ENCODE measurements at places on chromosomes 16 and 17. TPM values are rescaled to one million over a fixed set of nuclear protein-coding genes. Genes with fewer than 3 reads are reported as not detected.

- no peak for DNase-seq
These were observed 256.3 kb upstream of the SDK2 start for GRCh38 chr17:73900516-73900915.

Gene SNX20
- not detected for total RNA-seq

Gene TCF25
- 97.1 TPM for total RNA-seq

- peak; percentile 31 for DNase-seq
These were observed 200.8 kb downstream of the PRKCB start for GRCh38 chr16:24036614-24037013.

- no peak for DNase-seq
These were observed 104.3 kb downstream of the ADAMTS18 start for GRCh38 chr16:77330332-77331042.

GRCh38 chr16:79437764-79438751 lies 162.5 kb downstream of the MAF start:
- peak; percentile 17 for DNase-seq

Gene CDH8
- 1.4 TPM for total RNA-seq

GRCh38 chr16:4392382-4393239 lies 21.0 kb downstream of the VASN start:
- DNase-seq, result peak; percentile 90

- DNase-seq, result peak; percentile 74
These were observed 1.1 kb downstream of the VAT1 start for GRCh38 chr17:43020789-43021740.

Gene CD300LF
- not detected for total RNA-seq

Gene HLF
- total RNA-seq, result 0.53 TPM

- DNase-seq, result no peak
These were observed 17.7 kb downstream of the KSR1 start for GRCh38 chr17:27473748-27474609.

Gene CDH3
- total RNA-seq, result not detected

GRCh38 chr16:70694088-70694867 lies 8.4 kb upstream of the MTSS2 start:
- peak; percentile 48 for DNase-seq

Gene KRTAP2-2
- total RNA-seq, result not detected

Gene C1QTNF8
- not detected for total RNA-seq

DNA sequence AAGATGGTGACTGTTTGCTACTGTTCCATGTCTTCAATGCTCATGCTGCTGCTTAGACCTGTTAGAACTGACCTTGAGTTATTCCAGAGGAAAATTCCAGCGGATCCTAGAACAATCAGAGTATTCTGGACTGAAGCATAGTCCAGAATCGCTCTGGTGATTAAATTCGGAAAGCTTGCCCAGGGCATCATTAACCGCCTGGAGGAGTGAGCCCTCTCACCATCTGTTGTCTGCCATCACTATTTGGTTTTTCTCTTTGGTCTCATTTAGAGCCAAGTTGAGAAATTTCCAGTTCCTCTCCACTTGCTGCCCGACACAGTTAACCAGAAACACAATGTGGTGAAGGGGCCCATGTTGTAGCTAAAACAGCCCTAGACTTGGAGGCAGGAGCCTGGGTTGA lies 104.1 kb downstream of the BMERB1 start:
- DNase-seq, result no peak

Gene CBX8
- total RNA-seq, result 7.0 TPM

DNA sequence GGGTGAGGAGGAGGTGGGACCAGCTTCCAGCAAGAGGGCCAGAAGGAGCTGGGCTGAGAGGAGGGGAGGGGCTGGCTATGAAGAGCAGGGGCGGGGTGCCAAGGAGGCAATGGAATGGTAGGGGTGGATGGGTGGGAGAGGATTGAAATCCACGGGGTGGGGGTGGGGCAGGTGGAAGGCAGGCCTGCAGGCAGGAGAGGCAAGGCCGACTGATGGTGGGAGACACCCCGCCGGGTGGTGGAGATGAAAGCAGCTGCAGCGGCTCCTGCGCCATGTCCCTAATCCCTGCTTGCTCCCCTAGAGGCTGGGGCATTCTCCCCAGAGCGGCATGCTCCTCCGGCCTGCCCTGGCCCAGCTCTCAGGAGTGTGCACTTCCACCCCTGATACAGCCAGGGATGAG lies 27.8 kb upstream of the TAC4 start:
- no peak for DNase-seq

Gene EFCAB13
- 1.8 TPM for total RNA-seq

DNA sequence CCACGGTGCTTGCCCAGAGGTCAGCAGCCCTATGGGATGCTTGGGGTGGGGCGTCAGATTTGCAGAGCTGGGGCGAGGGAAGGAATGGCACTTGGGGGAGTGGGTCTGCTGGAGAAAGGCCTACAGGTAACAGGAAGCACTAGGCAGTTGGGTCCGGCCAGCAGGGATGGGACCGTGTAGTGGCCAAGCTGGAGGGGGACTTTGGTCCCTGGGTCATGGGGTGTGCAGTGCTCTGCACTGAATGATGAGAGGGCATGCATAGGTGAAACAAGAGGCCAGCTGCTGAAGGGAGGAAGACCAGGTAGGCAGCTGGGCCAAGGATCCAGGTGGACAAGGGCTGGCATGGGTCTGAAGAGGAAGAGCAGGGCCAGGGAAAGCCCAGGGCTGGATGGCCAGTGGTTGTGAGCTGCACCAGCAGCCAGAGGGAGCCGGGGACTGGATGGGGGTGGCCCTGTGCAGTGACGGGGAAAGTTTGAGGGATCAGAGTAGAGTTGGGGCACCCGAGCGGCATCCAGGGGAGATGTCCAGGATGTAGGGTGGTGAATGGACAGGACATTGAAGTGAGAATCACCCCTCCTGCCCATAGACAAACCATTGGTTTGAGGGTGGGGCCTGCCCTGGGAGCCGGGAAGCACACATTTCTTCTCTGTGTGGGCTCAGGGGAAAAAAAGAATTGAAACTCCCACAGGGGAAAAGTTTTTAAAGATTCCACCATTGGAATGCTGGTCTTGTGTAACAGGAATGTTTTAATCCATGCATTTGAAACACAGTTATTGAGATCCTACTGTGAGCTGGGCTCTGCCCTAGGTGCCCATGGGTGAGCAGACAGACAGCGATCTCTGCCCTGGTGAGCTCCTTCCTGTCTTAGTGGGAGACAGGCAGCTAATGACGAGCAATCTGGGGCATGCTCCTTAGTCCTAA lies 25.1 kb downstream of the RAI1 start:
- DNase-seq, result no peak

GRCh38 chr16:86568677-86569623 lies 2.3 kb downstream of the FOXC2 start:
- DNase-seq, result no peak

Gene AATK
- 0.08 TPM for total RNA-seq

GRCh38 chr16:23837553-23838308 lies 1.9 kb downstream of the PRKCB start:
- DNase-seq, result no peak

DNA sequence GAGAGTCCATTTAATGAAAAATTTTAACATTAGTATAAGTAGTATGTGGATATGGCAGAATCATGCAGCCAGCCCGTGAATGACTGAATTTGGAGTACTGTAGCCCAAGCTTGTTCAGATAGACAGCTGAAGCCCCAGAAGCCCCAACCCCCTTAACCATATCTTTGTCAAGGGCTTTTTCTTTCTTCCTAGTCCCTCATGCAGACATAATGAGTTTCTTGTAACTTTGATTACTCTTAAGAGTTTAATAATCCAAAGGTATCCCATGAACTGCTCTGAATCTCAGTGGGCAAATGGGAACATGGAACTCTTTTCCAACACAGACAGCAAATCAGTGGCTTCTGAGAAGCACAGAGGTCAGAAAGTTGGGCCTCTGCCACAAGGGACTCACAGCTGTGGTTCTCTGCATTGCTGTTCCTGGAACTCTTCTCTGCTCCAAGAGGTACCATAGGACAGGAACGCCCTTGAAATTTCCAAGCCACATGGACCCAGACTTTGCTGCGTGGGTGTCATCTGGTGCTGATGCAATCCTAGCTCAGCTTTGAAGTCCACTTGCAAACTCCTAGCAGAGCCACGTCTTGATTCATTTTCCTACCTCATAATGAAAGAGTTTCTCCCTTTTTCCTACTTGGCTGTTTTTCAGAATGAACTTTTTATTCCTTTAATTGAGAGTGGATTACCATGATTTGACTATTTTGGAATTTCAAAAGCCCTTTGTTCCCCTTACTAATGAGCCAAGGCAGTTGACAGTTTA lies 18.1 kb downstream of the LYRM1 start:
- DNase-seq, result peak; percentile 48

Gene ETV4
- total RNA-seq, result 8.1 TPM

Gene IGF2BP1
- 6.8 TPM for total RNA-seq

Gene PLA2G10
- total RNA-seq, result not detected

DNA sequence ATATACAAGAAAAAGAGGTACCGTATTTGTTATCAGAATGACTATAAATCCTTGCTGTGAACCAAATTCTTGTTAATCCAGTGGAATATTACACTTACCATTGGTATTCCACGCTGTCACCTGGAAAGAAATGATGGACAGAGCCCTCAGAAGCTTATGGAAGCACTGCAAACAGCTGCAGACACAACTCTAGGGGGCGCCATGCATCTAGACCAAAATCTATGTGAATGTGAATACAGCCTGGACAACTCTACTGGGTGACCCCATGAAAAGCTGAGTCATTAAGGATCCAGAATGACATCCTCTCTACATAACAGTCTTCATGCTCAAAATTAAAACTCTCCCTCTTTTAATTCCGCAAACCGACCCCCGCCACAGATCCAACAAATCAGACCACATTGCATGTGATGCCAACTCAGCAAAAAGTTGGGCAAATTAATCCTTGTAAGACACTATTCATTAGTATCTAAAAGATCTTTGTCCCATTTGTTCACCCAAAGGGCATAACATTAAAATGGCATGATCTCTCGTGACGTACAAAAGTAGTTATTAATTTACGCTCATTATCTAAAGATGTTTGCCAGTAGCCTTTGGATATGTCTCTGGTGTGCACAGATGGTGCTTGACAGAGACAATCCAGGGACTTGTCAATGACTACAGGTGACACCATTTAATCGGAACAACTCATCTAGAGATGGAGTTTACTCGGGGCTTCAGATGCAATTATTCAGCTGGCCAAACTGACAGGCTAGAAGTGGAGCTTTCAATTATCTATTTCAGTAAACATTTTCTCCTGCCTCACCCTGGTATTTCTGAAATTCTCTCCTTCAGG lies 552.7 kb upstream of the PSMD7 start:
- no peak for DNase-seq

- DNase-seq, result no peak
These were observed 214.4 kb upstream of the CACNG5 start for GRCh38 chr17:66620528-66620927.

DNA sequence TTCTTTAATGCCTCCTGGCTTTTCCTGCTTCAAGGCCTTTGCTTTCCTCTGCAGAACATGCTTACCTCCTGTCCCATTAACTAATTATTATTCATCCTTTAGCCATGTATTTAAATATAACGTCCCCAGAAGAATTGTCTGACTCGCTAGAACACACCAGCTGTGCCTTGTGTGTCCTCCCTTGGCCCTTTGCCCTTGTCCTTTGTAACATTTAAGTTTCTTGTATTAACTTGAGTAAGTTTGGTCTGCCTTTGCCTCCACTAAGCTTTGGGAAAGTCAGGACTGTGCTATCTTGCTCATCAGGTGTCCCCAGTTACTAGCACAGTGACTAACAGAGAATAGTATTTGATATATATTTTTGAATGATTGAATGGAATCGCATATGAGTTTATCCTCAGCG lies 29.6 kb upstream of the ABCA9 start:
- no peak for DNase-seq

DNA sequence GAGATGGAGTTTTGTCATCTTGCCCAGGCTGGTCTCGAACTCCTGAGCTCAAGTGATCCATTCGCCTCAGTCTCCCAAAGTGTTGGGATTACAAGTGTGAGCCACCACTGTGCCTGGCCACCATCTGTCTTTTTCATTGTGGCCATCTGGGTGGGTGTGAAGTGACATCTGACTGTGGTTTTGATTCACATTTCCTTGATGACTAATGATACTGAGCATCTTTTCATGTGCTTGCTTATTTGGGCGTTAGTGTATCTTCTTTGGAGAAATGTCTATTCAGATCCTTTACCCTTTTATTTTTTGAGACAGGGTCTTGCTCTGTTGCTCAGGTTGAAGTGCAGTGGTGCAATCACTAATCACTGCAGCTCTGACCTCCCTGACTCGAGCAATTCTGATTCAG lies 53.9 kb upstream of the ERN1 start:
- DNase-seq, result no peak

GRCh38 chr16:53262645-53263044 lies 171.6 kb upstream of the RBL2 start:
- no peak for DNase-seq

Gene RCVRN
- not detected for total RNA-seq

- peak; percentile 37 for DNase-seq
These were observed 1.8 kb upstream of the RBFOX3 start for GRCh38 chr17:79612468-79613194.

DNA sequence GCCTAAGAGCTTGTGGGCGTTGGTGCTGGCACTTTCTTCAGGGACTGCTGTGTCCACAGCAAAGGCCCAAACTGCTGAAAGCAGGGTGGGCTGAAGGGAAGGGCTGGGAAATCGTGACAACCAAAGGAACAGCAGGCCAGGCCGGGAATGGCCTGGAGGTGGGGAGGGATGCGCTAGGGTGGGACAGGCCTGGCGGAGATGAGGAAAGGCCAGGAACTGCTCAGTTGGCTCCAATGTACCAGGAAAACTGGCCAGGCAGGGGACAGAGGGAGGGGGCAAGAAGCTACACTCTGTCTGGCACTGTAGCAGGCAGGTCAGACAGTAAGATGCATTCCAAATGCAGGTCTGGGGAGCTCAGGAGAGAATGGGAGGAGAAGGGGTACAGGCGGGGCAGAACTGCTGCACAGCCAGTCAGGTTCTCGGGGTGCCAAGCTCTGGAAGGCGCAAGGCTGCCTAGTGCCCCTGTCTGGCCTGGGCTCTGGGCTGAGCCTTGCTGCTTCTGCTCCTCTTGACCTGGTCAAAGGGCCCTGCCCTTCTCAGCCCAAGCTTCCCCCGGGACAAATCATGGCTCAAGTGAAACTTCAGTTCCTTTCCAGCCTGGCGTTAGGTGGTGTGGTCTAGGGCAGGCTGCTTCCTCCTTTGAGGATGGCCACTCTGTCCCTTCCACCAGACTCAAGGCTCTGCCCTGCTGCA lies 7.3 kb downstream of the PNMT start:
- DNase-seq, result no peak

Gene NHLRC4
- total RNA-seq, result 0.43 TPM

Gene COPRS
- total RNA-seq, result 156 TPM
